ENCODE measurements at places on chromosomes 7 and 10.

GRCh38 chr7:12610899-12611298 lies 40.4 kb downstream of the SCIN start:
- DNase-seq, result no peak

GRCh38 chr7:131945313-131945911 lies 389.0 kb upstream of the PODXL start:
- peak; percentile 25 for DNase-seq

DNA sequence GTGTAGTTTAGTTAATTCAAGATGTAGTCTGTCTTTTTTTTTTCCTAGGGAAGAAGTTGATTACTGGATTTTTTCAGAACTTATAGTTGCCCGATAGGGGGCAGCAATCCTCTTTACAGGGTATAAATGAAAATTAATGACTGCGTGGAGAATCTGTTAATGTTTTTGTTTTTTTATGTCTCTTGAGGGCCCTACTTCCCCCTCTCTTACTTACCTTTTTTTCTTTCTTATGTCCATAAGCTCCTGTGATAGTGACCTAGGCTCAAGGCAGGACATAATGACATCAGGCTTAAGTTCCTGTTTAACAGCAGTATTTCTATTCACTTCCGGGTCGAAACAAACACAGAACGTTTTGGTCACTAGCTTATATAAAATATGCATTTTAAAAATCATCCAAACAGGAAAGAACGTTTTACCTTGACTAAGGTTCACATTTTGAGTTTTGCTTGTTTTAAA lies 18.8 kb downstream of the CDC123 start:
- peak; percentile 32 for DNase-seq

- no peak for DNase-seq
These were observed 61.5 kb downstream of the LANCL2 start for GRCh38 chr7:55426676-55427075.

GRCh38 chr7:85750454-85750949 lies 563.6 kb upstream of the SEMA3D start:
- no peak for DNase-seq

GRCh38 chr10:93554760-93555432 lies 11.6 kb upstream of the FFAR4 start:
- peak; percentile 37 for DNase-seq

DNA sequence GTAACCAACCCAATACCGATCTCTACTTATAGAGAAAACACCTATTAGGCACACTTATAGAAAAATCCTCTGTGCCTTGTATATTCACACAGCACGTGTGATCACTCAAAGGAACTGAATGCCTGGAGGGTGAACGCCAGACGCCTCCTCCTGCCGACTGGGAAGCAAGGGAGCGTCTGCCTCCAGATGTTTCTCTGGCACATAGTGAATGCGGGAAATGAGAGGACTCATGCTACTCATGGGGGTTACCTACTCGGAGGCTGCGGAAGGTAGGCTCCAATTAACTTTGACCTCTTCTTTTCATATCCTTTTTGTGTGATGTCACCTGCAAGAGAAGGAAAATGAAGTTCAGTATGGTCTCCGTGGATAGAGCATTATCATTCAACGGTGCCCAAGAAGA lies 203.3 kb downstream of the DIP2C start:
- DNase-seq, result no peak

- DNase-seq, result no peak
These were observed 13.0 kb upstream of the STK31 start for GRCh38 chr7:23696916-23697441.

DNA sequence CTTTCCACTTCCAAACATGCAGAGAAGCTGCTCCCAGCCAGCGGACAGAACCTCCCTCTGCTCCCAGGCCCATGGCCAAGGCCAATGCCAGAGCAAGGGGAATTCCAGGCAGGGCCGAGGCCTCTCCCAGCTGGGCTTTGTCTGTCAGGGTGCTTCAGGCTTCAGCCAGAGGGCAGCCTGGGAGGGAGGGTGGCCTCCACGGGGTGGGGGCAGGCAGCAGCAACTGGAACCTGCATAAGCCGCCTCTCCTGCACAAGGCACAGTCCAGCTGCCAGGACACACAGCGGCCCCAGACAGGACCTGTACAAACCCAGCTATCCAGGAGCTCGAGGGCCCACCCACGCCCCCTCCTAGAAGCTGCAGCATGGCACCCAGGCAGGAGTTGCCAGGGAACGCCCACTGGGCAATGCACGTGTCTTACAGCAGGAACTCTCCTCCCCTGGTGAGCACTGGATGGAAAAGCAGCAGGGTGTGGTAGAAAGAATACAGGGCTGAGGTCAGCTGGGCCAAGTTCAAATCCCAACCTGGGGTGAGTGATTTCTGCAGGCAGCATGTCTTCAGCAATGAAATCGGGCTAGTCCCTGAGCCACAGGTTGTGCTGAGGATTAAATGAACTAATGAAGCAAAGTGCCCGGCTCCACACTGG lies 7.6 kb downstream of the FAM53B start:
- DNase-seq, result no peak

GRCh38 chr10:117541909-117542705 lies 439 bp upstream of the EMX2 start:
- no peak for DNase-seq

DNA sequence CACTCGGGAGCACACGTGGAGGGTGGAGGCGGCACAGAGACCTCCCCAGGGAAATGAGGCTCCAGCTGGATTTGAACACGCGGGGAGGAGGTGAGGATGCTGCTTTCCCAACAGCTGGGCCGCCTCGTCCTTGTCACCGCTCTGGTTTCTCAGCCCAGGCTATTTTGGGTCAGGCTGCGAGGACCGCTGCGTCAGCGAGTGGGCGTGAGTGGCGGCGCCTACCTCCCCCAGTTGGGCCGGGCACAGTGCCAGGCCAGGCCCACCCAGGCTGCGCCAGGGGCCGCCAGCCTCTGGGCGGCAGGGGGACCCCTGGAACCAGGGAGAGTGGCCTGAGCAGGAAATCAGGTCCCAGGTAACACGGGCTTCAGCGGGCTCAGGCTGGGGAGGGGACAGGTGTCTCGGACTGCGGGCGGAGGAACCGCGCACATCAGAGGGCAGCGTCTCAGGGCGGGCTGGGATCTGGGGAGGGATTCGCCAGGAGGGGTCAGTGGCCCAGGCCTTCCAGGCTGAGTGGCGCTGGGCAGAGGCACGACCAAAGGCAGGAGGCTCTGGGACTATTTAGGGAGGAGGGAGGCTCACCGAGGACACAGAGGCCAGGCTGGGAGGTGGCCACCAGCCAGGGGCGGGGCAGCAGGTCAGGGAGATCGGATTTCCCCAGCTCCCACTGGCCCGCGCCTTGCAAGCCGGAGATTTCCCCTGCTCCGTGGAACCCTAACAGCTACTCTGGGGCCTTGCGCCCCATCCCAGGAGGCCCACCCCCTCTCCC lies 125.2 kb upstream of the RET start:
- no peak for DNase-seq

DNA sequence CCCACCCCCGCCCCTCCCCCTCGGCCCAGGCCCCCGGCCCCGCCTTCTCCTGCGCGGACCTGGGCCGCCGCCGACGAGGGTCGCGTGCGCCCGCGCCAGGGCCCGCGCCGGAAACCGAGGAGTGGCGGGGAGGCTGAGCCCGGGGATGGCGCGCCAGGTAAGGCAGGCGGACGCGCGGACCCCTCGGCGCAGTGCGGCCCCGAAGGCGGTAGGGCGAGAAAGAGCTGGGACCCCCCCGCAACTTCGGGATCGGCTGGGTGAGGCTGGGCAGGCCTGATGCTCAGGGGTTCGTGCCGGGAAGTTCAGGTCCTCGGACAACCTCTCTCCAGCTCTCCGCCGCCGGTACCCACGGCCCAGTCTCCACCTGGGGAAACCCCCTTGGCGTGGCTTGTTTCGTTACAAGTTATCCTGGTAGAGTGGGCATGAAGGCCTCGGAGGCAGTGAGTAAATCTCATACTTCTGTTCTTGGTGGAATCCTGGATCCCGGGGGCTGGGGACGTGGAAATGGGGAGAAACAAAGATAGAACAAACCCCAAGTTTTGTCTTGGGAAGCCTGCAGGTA lies 58.4 kb downstream of the ZNF467 start:
- no peak for DNase-seq
